AG09309 (cell line): ENCODE measurements at places on chromosomes 2 and 18.

DNA sequence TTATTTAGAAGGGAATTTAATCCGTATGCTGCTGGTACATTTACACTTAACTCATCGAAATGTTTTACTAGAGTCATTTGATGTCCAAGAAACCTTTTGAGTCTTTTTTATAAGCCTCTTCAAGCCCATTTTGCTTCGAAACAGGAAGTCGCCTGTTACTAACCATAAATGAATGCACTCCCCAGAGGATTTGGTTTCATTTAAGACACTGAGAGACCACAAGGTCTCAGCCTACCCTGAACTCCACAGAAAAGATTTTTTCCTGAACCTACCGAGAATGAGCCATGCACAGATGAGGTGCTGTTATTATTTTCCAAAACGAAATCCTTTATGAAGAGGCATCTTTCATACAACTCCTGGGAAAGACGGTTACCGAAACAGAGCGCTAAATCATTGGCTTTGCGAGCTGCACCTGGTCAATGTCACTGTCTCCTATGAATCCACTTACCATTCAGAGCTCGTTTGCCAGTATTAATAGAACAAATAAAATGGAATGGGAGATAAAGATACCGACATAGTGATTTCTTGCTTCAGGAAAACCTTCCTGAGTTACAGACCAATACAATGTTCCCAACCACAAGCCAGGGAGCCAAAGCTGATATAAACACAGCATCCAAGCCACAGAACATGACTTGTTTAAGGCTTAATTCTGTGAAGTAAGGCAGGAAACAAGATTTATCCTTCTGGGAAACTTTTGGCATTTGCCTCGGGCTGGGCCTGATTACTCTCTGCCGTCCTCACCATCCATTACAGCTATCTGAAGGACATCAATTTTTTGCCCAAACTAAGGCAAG is 382.1 kb downstream of the OSR1 start:
- DNase-seq = peak; percentile 86

DNA sequence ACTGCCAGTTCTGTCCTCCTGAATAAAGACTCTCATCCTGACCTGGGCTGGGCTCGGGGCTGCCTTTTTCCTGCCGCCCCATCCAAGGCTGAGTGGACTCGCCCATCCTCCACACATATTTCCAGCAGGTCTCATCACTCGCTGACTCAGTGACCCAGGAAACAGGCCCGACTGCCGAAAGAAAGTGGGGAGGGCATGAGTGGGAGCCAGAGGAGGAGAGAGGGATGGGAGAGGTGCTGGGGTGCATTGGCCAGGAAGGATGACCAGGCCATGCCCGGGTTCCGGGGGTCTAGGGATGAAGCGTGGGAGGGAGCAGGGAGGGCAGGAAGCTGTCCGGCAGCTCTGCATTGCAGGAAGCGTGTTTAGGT is 66.7 kb downstream of the TWIST2 start:
- no peak for DNase-seq

- no peak for DNase-seq
Observed at GRCh38 chr18:69777248-69777647, 170.4 kb downstream of the CD226 start.

GRCh38 chr2:218002845-218003180 is at the start of gene TNS1:
Gene TNS1, minus strand, starts transcription at chr2:218002995. Its CDS starts 123 bp downstream, at chr2:218002872.
- no peak for DNase-seq

- no peak for DNase-seq
Observed at GRCh38 chr2:223570784-223571183, 31.4 kb downstream of the SCG2 start.
